ENCODE measurements at places on chromosomes 11 and 22.

DNA sequence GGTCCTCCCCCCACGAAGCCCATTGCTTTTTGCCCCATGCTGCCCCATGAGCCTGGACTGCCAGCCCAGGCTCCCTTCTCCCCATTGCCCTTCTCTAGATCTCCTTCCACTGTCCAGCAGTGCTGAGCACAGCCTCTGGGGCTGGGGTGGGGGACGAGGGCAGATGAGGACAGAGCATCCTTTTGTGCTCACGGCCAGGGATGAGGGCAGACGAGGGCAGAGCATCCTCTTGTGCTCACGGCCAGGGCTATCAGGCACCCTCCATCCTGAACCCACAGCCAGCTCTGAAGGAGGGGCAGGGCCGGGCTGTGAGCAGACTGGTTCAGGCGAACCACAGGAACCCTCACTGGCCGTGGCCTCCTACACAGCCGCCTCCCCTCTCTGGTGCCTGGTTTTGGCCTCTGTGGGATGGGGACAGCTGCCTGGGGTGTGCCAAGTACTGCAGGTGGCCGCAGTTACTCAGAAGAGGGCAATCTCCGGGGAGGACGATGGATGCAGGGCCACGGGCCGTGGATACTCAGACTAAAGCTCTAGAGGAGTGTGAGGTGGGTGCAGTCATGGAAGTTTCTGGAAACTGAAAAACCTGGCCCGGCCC, 1258.8 kb downstream of the BRD1 start:
- DNase-seq, result no peak

- no peak for DNase-seq
These were observed 14.9 kb downstream of the PISD start for GRCh38 chr22:31647066-31647465.

GRCh38 chr11:119681361-119681910, 47.6 kb downstream of the NECTIN1 start:
- DNase-seq, result no peak

DNA sequence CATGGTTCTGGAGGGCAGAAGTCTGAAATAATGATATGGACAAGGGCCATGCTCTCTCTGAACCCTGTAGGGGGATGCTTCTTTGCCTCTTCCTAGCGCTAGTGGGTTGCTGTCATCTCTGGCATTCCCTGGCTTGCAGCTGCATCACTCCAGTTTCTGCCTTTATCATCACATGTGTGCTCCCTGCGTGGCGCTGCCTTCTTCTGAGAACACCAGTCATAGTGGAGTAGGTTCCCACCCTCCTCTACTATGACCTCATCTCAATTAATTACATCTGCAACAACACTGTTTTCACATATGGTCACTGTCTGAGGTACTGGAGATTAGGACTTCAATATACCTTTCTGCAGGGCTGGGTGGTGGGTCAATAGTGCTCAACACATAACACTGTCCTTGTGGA, 402.3 kb upstream of the NARS2 start:
- no peak for DNase-seq

- DNase-seq, result no peak
These were observed 8.9 kb downstream of the SDF2L1 start for GRCh38 chr22:21650823-21651520.

DNA sequence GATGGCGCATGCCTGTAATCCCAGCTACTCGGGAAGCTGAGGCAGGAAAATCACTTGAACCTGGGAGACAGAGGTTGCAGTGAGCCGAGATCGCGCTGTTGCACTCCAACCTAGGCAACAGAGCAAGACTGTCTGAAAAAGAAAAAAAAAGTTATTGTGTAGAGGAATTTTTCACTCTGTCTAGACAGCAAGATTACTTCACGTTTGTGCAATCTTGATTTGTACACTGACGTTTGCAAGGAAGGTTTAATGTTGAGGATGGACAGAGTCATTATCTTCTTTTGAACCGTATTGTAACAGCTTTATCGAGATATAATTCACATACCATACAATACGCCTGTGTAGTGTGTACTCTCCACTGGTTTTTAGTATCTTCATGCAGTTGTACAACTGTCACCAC, 3.7 kb downstream of the CTTN start:
- DNase-seq, result no peak

DNA sequence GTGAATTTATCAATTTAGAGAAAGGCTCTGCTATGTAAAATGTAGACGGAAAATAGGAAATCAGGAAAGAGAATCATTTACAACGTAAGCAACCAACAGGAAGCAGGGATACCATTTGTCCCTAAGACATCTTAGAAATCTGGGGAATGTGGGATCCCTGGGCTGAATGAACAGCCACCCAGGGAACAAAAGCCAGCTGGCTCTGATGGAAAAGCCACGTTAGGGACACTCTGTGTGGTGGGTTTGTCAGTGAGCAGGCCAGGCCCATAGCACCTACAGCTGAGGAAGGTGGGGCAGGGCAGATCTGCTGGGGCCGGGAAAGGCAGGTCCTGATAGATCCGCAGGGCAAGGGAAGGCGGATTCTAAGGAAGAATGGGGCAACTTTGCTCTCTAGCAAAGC, 87.1 kb upstream of the CSNK2A3 start:
- DNase-seq, result no peak

- DNase-seq, result no peak
These were observed 322.8 kb upstream of the SYN3 start for GRCh38 chr22:33380789-33381530.

DNA sequence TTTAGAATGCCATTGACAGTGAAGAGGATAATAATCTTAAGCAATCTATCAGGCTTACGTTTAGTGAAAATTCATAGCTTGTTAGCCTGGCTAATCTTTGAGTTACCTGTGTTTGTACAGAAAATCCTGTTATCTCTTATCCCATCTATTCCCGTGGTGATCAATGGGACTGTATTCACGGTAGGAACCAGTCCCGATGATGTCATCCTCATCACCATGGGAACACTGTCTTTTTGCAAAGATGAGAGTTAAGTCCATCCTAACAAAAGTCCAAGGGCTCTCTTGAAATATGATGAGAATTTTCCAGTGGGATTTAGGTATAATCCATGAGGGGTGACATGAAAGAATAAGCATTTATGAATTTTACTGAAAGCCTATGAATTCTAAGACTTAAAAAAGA, 762.2 kb downstream of the ETS1 start:
- no peak for DNase-seq

GRCh38 chr11:27926486-27926885, 181.5 kb downstream of the KIF18A start:
- DNase-seq, result no peak

GRCh38 chr22:47008208-47008885, 245.9 kb downstream of the TBC1D22A start:
- no peak for DNase-seq
